ENCODE measurements at places on chromosomes 1 and 21.

DNA sequence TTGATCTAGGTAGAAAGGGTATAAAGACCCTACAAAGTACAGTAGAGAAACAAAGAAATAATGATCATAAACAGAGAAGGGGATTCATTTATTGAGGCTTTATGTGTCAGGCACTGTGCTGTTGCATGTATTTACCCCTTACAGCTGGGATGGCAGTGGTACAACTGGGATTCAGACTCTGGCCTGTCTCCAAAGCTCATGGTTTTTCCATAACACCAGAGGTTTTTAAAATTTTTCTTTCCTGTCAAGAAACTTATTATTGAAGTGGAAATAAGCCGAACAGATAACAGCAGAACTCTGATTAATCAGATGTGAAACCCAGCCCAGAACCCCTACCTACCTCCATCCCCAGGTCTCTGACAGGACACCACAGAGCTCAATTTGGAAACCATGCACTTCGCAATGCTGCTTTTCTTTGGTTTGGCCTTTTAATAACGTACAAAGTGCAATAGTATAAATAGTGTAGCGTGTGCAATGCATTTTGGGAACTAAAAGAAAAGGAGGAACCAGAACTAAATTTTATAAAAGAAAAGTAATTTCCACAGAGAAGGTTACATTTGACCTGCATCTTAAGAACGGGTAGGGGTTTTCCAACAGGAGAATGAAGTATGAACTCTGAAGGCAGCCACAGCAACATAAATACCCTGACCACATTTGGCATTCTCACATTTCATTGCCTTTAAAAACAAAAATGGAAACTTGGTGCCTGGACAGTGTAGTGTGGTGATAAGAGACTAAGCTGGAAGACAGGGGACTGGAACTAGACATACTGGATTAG, 92.0 kb upstream of the S1PR1 start:
- DNase-seq = no peak

DNA sequence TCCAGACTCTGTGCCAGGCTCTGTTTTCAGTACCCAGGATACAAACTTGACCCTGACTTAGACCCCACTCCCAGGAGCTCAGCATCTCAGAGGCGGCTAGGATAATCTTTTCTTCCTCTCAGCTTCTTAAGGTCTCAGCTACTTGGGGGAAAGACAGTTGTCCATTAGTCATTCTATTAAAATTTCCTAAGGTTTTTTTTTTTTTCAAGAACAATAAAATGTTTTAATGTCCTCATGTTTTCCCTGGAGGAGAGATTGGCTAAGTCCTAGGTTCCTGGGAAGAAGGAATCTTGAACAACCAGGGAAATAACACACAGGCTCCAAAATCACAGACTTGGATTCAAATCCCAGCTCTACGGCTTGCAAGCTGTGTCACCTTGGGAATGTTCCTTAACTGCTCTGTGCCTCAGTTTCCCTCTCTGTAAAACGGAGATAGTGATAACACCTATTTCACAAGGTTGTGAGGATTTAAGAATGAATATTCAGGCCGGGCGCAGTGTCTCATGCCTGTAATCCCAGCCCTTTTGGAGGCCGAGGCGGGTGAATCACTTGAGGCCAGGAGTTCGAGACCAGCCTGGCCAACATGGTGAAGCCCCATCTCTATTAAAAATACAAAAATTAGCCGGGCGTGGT, 33.0 kb downstream of the CDK18 start:
- DNase-seq = no peak

- no peak for DNase-seq
Observed at GRCh38 chr1:170481000-170481399, 51.0 kb upstream of the GORAB start.

- DNase-seq = no peak
Observed at GRCh38 chr21:15679630-15680029, 50.2 kb upstream of the USP25 start.

DNA sequence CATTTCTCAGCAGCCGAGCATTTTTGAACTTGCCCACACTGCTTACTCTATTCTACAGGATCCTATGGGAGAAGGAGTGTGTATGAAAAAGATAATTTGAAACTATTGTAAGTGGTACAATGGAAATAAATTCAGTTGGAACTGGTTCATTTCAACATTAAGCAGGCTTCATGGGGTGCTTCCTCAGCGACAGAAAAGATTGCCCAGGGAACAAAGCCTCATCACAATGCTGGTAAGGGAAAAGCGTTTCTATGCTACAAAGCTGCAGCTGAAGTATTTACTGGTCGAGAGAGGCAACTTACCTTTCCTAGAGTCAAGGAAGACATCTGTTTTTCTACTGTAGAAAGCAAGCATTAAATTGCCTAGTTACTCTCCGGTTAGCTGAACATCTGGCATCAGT, 568.2 kb upstream of the ZP4 start:
- no peak for DNase-seq

- DNase-seq = no peak
Observed at GRCh38 chr1:208533746-208534598, 289.8 kb upstream of the PLXNA2 start.

GRCh38 chr1:41827991-41828570, 90.6 kb downstream of the HIVEP3 start:
- DNase-seq = no peak
